AG04449 (cell line): ENCODE measurements at places on chromosomes 11 and 22.
A peak's percentile ranks its signal among the peaks of the same experiment; 100 is the strongest.

- no peak for DNase-seq
Observed at GRCh38 chr11:18332302-18332701, 9.9 kb downstream of the GTF2H1 start.

GRCh38 chr22:44990810-44991209 is 19.0 kb downstream of the PHF21B start:
- DNase-seq = no peak

DNA sequence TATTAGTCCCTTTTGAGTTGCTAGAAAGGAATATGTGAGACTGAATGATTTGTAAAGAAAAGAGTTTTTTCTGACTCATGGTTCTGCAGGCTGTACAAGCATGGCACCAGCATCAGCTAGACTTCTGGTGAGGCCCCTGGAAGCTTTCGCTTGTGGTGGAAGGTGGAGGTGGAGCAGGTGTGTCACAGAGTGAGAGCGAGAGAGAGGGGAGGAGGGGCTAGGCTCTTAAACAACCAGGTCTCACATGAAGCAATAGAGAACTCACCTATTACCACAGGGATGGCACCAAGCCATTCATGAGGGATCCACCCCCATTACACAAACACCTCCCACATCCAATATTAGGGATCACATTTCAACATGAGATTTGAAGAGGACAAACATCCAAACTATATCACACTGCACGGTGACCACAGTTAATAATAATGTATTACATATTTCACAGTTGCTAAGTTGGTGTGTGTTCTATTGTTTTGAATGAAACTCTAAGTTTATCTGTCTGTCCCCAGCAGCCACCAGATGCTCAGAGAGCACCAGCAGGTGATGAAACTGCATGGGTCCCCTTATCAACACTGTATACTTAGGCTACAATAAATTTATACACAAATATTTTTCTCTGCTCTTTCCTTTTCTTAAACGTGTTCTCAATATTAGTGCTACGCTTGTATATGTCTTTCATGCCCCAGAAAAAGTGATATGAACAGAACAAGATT is 14.1 kb downstream of the ZFP91 start:
- DNase-seq = no peak

- DNase-seq = no peak
Observed at GRCh38 chr11:71406681-71407080, 41.5 kb downstream of the DHCR7 start.

- DNase-seq = no peak
Observed at GRCh38 chr11:110329445-110329844, 33.0 kb upstream of the RDX start.

- no peak for DNase-seq
Observed at GRCh38 chr22:23688121-23688520, 2.7 kb upstream of the RGL4 start.

DNA sequence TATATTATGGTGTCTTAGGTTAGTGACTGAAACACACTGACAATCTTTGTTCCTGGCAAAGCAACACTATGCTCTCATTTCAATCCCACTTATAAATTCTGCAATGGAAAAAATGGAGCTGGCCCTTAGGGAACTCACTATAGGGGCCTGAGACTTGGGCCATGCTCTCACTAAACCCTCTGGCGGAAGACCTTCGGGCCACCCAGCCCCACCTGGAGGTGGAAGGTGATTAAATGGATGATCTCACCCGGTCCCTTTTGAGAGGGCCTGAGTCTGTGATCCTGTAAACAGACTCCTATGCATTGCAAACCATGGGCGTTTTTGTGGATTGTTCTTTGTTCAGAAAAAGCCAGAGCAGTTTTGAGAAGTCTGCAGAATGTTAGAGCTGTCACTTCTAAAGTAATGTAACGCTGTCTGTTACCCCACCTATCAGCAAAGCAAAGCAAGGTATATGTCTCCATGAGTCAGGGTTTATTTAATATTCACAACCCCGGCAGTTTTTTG is 17.0 kb upstream of the CDON start:
- no peak for DNase-seq

- DNase-seq = no peak
Observed at GRCh38 chr11:67404515-67405195, 772 bp downstream of the TBC1D10C start.

- no peak for DNase-seq
Observed at GRCh38 chr22:45976254-45977002, 534 bp downstream of the WNT7B start.

- no peak for DNase-seq
Observed at GRCh38 chr11:34143048-34143447, 37.6 kb downstream of the NAT10 start.

GRCh38 chr11:118448294-118448693 is 12.0 kb downstream of the KMT2A start:
- DNase-seq = no peak

- DNase-seq = no peak
Observed at GRCh38 chr22:20031732-20032406, 11.0 kb downstream of the TANGO2 start.

DNA sequence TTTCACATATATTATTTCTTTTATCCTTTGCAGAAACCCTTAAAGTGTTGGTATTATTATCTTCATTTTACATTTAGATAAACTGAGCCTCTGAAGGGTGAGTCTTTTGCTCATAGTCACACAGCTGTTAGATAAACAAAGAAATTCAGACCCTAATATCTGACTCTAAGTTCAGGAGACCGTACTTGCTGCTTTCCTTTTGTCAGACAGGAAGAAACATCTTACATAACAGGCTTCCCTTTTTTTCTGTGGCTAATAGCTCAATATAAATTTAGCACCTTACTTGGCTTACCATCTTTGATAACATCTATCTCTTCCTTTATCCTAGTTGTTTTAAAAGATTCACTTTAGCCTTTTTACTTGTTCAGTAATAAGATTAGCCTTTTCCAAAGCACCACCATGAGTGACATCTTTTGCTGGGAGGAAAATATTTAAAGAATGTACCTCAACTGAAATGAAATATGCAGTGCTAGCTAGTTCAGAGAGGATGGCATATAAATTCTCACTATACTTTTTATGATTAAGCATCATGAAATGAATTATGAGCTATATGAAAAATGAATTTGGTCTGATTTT is 128.6 kb downstream of the WNT11 start:
- DNase-seq = no peak

GRCh38 chr22:29344137-29344536 is 28.6 kb upstream of the RASL10A start:
- peak; percentile 79 for DNase-seq

- no peak for DNase-seq
Observed at GRCh38 chr22:44620129-44620840, 81.7 kb upstream of the PRR5 start.

DNA sequence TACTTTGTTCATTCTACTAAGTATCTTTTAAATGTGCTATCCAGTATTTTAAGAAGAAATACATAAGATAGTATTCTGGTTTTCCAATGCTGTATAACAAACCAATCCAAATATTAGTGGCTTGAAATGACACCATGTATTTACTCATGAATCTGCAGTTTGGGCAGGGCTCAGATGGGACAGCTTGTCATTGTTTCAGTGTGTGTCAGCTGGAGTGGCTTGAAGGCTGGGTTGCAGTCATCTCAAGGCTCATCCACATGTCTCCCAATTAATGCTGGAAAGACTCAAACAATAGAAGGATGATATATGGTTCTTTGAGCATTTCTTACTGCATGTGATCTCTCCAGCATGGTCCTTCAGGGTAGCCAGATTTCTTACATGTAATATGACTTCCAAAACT is 146.2 kb downstream of the ARHGAP42 start:
- DNase-seq = no peak

GRCh38 chr11:11528986-11529385 is 92.8 kb downstream of the GALNT18 start:
- DNase-seq = no peak

- DNase-seq = peak; percentile 47
Observed at GRCh38 chr11:47143322-47143721, 33.4 kb downstream of the ARFGAP2 start.

DNA sequence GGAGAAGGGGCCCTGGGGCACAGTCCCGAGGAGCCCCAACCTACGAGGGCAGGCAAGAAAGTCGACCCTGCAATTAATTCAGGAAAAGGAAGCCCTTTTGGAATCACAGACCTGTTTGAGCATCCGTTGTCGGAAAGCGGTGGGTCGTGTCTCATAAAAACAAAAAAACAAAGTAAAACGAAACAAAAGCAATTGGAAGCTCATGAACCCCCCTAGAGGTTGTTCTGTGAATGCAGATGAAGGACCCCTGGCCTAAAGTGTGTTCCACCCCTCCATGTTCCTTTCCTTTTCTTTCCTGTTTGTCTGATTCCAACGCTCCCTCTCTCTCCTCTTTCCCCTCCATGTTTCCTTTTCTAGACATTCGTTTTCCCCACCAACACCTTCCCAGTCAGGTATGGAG is 203.7 kb downstream of the GRIK4 start:
- no peak for DNase-seq

GRCh38 chr11:93719310-93719709 is 22.0 kb downstream of the TAF1D start:
- DNase-seq = no peak

DNA sequence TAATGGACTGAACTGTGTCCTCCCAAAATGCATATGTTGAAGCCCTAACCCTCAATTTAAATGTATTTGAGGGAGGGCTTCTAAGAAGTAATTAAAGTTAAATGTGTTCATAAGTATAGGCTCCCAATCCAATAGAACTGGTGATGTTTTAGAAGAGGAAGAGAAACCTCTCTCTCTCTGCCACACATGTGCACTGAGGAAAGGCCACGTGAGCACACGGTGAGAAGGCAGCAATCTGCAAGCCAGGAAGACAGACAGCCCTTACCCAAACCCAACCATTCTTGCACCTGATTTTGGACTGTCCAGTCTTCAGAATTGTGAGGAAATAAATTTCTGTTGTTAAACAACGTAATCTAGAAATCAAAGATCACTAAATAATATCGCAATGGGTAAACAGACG is 501.5 kb upstream of the ARHGAP42 start:
- DNase-seq = no peak

DNA sequence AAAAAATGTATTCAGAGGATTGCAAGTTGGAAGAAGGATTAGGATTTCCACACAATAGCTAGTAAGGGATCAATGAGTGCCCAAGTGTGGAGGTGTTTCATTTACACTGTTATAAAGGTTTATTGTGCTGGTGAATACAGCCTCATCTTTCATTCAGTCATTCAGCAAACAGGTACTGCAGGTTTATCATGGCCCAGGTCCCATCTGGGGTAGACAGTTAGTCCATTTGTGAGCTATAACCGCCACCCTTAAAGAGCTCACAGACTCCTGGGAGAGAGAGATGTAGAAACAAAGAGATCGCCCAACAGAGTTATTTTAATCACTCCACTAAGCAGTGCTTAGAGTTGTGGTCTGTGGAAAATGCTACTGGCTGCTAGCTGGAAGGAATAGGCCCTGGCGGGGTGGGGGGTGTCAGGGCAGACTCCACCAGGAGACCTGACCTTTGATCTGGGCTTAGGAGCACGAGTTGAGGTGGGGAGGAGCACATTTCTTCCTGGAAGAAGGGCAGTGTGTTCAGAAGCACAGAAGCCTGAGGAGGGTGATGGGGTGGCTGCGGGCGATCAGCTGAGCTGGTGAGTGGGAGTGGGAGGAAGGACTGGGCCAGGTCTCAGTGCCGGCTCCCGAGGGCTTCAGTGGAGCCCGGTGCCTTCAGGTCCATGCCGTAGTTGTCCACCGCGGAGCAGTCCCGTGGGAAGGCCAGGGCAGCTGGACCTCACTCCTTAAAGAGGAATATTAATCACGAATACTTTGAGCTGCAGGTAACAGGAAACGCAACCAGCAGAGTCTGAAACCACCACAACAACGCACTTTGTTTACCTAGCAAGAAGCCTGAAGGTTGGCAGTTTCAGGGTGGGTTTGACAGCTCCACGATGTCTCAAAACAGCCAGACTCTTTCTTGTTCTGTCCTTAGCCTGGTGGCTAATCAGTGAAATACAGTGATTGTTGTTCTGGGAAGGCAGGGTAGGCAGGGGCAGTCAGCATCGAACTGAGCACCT is 11.2 kb downstream of the TOM1 start:
- no peak for DNase-seq

- no peak for DNase-seq
Observed at GRCh38 chr22:39664485-39665200, 94.1 kb downstream of the CACNA1I start.

DNA sequence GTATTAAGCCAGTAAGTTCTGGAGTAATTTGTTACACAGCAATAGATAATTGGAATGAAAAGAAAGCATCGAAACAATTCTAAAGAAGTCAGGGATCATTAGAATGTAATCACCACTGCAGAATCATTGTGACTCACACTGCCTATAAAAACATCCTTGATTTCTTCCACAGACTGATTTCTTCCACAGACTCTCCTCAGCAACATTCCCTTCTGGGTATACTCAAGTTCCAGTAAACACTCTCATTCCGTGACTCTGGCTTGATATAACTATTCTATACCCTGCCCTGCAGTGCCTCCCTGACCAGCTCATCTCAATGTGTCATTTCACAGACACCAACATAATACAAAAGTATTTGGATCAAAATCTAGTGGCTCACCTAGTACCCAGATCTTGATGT is 120.5 kb downstream of the BBOX1 start:
- peak; percentile 34 for DNase-seq

DNA sequence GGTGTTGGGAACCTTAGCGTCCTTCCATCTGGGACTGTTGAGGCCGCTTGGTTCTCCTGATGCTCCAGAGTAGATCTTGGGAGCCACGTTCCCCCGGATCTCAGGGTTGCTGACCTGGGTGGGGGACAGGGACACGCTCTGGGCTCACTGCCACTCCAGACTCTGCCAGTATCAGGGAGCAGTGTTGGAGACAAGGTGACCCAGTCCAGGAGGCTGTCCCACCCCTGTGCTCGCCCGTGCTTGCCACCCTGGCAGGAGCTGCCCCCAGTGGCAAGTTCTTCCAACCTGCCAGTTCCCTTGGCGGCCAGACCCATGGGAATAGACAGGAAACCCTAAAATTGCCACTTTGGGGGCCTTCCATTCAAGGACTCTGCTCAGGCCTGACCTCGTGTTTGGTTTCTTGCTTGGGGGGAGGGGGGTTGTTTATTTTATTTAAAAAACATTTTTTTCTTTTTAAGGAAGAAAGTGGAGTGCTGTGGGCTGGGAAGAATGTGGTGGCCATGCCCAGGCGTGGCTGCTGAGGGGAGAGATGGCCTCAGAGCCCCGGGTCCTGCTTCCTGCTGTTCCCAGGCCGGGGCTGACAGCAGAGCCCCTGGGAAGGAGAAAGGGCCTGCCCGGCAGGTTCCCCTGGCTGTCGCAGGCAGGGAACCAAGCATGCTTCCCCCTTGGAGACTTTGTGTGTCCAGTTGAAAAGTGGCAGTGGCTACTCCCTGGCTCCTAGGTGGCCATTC is 7.2 kb downstream of the GRK2 start:
- no peak for DNase-seq

DNA sequence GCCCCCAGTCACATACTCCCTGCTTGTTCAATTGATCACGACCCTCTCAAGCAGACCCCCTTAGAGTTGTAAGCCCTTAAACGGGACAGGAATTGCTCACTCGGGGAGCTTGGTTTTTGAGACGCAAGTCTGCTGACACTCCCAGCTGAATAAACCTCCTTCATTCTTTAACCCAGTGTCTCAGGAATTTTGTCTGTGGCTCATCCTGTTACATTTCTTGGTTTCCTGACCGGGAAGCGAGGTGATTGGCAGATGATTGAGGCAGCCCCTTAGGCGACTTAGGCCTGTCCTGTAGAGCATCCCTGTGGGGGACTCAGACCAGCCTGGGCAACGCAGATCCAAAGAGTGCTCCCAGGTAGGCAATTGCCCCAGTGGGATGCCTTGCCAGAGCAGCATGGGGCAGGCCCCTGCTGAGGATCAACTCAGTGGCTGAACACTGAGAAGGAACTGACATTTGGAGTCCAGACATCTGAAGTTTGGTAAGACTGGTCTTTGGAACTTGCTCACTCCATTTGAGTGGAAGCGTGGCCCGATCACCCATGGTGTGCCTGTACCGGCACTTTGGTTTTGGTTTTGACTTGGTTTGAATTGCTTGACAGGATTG is 51.5 kb downstream of the NEU3 start:
- no peak for DNase-seq

GRCh38 chr22:45223304-45224117 is 17.2 kb downstream of the KIAA0930 start:
- no peak for DNase-seq
